ENCODE measurements at places on chromosomes 5 and 9.

- no peak for DNase-seq
These were observed 378.3 kb downstream of the CDH9 start for GRCh38 chr5:26660116-26660515.

- no peak for DNase-seq
These were observed 26.0 kb upstream of the C9orf72 start for GRCh38 chr9:27599102-27599869.

DNA sequence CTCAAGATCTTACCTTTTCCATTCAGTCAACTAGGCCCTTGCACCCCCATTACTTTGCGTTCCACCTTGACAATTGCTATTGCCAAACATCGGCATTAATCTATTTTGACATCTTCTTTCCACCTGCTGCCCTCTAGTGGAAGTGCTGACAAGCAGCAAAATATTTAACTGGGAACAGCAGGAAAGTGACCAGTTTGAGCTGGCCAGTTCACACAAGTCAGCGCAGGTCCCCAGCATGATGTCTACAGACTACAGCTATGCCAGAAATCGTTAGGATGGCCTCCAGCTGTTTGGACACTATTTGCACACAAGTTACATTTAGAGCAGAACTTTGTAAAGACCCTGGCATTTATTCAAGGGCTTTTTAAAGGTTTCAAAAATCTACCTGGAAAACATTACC, 160.1 kb downstream of the GHR start:
- no peak for DNase-seq

GRCh38 chr9:6418764-6419163, 5.8 kb downstream of the UHRF2 start:
- DNase-seq, result no peak

DNA sequence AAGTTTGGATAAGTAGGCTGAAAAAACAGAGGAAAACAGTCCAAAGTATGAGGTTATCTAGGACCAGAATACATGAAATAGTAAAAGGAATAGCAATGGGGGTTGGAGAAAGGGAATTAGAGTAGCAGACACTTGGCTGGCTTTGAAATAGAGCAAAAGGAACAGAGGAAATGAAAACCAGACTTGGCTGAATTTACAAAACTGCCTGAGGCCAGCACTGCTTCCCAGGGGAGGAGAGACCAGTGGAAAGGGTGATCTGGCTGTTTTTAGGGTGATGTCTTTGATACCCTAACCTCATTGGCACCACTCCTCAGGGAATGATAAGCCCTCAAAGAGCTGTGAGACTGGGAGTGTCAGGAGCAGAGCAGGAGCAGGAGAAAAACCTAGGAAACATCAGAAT, 413.4 kb upstream of the SLC30A5 start:
- DNase-seq, result no peak

DNA sequence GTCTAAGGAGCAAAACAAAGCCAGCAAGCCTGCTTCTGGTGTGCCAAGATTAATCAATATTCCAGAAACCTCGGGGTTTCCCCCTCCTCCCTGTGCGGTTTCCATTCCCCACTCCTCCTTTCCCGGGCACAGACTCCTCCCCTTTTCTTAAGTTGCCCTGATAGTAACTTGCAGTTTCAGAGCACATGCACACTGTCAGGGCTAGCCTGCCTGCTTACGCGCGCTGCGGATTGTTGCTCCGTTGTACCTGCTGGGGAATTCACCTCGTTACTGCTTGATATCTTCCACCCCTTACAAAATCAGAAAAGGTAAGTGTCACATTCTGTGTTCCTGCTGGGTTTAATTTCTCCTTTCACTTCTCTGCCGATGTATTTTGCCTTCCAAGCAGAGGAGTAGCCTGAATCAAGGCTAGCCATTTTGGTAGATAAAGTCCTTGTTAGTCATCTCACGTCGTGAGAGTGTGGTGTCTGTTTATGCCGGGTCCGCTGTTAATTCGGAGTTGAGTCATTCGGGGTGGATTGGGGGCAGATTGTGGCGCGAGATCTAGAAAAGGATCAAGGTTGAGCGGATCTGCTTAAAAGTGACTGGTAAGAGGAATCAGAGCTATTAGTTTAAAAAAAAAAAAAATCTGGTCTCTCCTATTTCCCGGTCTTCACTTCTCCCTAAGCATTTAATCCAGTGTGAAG, at the start of gene SLC1A3:
Gene SLC1A3, plus strand, starts transcription at position 179 of the 686 bp plus-strand sequence. CDS start 1,818 bp downstream, outside the sequence.
- DNase-seq, result no peak

- no peak for DNase-seq
These were observed 1672.9 kb upstream of the WWC1 start for GRCh38 chr5:166618526-166618925.

DNA sequence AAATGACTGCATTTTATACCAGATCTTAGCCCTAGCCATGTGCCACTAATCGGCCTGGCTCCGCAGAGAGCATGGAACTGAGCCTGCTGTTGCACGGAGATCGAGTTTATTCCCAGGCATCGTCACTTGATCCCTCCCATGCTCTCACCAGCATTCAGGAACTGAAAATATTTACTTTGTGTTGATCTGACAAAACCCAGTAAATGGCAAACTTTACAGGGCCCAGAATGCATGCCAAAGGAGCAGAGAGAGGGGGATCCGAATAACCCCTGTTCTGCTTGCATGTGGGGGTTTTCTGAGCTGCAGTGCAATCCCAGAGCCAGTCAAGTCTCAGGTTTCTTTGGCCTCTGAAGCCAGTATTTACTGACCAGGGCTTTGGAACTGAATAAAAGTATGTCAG, 87.3 kb downstream of the GAS1 start:
- DNase-seq, result no peak

DNA sequence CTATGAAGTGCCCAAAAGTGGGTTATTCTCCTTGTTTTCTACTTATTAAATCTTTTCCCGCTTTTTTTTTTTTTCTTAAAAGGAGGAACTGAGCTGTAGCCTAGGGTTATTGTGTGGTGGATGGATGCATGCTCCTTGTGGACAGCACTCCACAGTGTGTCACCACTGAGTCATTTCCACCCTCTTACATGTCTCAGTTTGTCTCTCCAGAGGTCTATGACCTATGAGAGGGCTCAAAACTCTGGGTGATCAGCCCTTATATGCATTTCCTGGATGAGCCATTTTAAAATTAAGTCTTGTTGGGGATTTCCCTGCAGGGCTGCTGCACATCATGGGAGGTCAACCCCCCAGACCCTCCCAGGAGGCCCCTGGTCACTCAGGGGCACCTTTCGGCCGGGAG, 102.2 kb upstream of the MOCS2 start:
- no peak for DNase-seq

- DNase-seq, result no peak
These were observed 116.5 kb upstream of the LHFPL2 start for GRCh38 chr5:78765116-78765515.

- no peak for DNase-seq
These were observed 63.4 kb downstream of the ALDH7A1 start for GRCh38 chr5:126531543-126532120.

DNA sequence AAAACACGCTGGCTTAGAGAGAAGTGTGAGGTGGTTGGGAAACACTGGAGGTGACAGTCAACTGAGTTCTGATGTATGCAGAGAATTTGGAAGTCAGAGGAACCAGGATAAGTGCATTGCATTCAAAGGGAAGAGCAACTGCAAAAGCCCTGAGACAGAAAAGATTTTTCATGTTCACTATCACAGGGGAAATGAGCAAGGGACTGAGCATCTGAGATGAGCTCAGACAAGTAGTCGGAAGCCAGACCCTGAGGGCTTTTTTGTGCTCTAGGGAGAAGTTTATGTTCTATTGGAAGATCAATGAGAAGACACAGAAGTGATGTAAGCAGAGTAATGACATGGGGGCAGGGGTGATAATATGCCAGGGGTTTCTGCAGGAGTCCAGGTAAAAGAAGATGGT, 97.5 kb downstream of the HTR4 start:
- DNase-seq, result no peak

- DNase-seq, result no peak
These were observed 1.3 kb downstream of the QSOX2 start for GRCh38 chr9:136244122-136244968.

DNA sequence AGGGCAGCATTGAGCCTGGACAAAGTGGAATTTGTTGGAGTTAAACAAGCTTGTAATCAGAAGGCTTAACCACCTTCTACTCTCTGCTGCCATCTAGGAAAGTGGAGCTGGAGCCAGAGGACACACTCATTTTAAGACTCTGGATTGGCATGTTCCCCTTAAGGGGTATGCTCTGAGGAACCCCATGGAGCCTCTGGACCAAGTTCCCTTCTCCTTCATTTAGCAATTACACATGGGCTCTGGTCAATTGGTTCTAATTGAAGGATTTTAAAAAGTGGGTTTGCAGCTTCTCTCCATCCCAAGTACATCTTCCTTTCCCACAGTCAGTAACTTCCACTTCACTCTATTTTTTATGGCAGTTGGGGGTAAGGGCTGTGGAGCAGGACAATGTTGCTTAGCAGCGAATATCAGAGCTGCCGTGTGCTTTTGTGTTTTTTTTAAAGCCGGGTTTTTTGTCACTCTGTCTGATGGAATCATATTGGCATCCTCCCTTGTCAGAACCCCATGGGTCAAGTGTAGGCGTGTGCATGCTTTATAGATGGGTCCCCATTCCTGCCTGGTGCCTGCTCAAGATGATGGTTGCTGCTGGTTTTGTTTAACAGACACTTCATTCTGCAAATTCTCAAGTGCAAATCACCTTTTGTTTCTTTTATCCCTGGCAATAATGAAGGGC, 330.7 kb upstream of the ADAMTSL1 start:
- no peak for DNase-seq

DNA sequence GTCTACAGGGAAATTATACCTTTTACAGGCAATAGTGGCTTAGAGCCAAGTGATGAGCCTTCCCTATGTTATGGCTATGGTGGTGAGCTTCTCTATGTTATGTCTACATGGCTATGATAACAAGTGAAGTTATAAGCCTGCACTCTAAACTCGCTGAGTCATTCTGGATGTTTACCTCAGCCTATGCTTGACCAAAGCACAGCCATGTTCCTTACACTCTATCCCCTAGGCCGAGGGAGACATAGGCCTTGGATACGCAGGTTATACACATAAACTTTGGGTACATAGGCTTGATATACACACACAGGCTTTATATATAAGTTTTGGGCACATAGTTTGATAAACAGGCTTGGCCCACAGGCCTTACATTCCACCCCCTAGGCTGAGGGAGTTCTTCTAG, 13.8 kb downstream of the DMAC1 start:
- DNase-seq, result no peak

- DNase-seq, result peak; percentile 45
These were observed 36.4 kb downstream of the C6 start for GRCh38 chr5:41176952-41177351.

GRCh38 chr9:14346231-14346791, 32.4 kb upstream of the NFIB start:
- DNase-seq, result no peak

All from AG04450 (cell line).